Epithelial cell of proximal tubule (primary cell): ENCODE measurements at places on chromosomes 7 and 10. TPM values are rescaled to one million over a fixed set of nuclear protein-coding genes. Genes with fewer than 3 reads are reported as not detected.

DNA sequence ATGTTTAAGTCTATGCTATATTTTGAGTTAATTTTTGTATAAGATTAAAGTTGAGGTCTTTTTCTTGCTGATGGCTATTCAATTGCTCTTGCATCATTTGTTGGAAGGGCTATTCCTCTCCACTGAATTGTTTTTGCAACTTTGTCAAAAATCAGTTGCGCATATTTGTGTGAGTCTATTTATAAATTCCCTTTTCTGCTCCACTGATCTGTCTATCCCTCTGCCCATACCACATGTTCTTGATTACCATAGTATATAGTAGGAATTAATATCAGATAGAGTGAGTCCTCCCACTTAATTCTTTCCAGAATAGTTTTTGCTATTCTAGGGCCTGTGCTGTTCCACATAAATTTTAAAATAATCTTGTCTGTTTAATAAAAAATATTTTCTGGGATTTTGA, 152.4 kb upstream of the ADCY1 start:
- DNase-seq, result no peak

GRCh38 chr10:91992031-91992430, 68.5 kb downstream of the BTAF1 start:
- DNase-seq, result no peak

- no peak for DNase-seq
Measured at GRCh38 chr10:26690731-26691475, 6.6 kb upstream of the PDSS1 start.

GRCh38 chr7:41328131-41328530, 374.8 kb downstream of the INHBA start:
- no peak for DNase-seq

DNA sequence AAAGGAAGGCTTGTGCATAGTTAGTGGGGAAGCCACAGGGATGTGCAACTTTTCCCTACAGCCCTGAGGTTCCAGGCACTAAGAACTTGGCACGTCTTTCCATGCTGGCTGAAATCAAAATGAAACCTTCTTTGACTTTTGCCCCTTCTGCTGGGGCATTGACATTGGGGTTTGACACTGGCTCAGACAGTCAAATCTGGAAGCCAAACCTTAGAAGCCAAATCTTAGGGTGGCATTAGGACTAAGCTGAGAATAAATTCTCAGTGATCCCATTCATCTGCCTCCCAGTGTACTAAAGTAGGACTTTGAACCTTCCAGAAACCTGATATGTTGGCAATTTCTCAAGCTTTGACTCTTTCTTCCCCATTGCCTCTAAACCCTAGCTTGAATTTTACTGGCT, 31.3 kb upstream of the INSYN2A start:
- DNase-seq, result peak; percentile 7

DNA sequence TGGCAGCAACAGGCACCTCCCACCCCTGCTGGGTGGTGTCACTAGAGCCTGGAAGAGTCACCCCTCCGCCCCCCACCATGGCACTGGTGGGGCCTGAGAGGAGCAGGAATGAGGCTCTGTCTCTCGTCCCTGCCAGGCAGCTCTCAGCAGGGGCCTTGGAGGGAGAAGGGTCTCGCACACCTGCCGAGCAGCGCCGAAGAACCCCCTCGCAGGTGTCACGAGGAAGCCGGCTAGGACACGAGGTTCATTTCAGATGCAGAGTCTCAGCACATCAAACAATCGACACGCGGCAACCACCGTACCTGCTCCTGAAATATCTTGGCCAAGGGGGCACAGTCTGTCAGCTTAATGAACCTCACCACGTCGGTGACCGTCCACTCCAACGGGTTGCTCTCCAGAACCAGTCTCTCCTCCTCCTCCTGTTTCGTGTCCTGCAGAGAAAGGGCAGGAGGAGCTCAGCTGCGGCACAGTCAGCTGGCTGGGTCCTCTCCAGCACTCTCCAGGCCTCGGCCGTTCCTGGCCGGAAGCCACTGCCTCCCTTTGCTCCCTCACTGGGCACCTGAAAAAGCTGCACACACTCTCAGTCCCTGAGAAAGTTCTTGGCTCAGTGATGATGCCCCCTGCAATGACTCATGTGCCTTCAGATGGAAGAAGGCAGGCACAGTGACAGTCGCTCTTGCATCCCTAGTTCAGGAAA, 240.1 kb downstream of the SFMBT2 start:
- no peak for DNase-seq

DNA sequence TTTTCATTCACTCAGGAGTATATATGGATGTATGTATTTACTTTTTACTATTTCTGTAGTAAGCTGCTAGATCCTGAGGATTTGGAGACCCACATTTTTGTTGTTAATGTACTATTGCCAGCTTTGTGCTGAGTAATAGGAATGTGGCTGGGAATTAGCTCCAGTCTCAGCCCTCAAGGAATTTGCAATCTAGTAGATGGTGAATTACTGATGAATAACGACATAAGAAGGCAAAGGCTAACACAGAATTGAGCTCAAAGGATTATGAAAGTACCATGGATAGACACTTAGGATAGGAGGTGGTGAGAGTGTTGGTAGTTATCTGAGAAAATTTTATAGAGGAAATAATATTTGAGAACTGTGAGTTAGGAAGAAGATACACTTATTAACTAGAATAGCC, 19.9 kb downstream of the CASD1 start:
- DNase-seq, result peak; percentile 27

The FGL2 gene
- total RNA-seq, result not detected in 2 replicates

The NPC1L1 gene
- total RNA-seq, result 0.23 and 0.94 TPM in 2 replicates

The MEIG1 gene
- not detected in 2 replicates for total RNA-seq

The ASB13 gene
- total RNA-seq, result 12.3 and 12.8 TPM in 2 replicates

The EN2 gene
- total RNA-seq, result not detected in 2 replicates

The HOXA7 gene
- total RNA-seq, result 21.4 and 27.9 TPM in 2 replicates

The FAM25C gene
- total RNA-seq, result 7.0 TPM in 1 of 2 replicates, not detected in the other

The ACTL6B gene
- not detected in 2 replicates for total RNA-seq

The GIMAP7 gene
- total RNA-seq, result not detected in 2 replicates

The OGDH gene
- 62.0 and 93.0 TPM in 2 replicates for total RNA-seq
